C1 segment of cervical spinal cord (tissue), 14 donors: ENCODE measurements at places on chromosomes 16 and 17.
A peak's percentile ranks its signal among the peaks of the same experiment; 100 is the strongest.

DNA sequence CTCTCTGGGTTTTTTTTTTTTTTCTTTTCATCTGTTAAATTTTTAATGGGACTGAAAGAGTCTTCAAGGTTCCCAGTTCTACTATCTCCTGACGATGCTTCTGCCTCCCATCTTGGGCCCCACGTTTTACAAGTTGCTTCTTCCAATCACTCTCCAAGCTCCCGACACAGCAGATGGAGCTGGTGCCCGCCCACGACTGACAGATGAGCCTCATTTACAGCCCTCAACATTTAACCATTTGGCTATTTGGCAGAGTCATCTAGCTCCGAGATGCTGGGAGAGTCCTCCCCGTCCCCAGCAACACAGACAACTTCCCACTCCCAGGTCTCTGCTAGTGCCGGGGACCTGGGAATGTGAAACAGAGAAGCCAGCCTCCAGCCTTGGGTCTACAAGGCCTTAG, 276.9 kb downstream of the SHISA9 start:
- DNase-seq, result no peak

GRCh38 chr16:15513156-15513555, 78.8 kb downstream of the BMERB1 start:
- DNase-seq, result no peak

GRCh38 chr16:56647641-56648431, 3.9 kb upstream of the MT1B start:
- DNase-seq, result no peak

DNA sequence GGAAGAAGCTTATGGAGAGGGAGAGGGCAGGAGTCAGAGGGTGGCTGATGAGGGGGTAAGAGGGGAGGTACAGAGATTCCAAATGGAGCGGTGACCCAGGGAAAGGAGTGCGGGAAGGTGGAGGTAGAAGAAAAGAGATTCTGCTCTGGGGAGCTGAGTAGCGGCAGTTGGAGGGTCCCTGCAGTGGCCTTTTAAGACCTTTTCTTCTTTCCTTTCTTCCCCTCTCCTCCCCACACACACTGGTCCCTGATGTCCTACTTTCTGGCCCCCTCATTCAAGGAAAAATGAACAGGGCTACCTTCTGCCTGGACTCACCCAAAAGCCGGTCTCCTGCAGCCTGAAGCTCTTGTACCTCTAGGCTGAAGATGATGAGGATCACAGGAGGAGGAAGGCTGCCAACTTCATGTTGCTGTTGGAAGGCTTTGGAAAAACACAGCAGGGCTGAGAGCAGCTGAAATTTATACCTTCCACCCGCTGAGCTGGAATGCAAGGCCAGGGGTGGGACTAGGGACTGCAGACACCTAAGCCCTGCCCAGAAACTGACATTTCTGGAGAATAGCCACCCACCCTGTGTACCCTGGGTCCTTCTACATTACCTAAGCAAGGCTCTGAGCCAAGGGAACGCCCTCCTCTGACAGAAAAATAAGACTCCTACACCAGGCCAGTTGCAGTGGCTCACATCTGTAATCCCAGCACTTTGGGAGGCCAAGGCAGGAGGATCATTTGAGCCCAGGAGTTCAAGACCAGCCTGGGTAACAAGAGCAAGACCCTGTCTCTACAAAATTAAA, 9.4 kb upstream of the HEATR6 start:
- no peak for DNase-seq

GRCh38 chr16:89971495-89972243, 23.1 kb downstream of the DEF8 start:
- DNase-seq, result no peak

- no peak for DNase-seq
Observed at GRCh38 chr16:12197812-12198211, 221.3 kb downstream of the SNX29 start.

- no peak for DNase-seq
Observed at GRCh38 chr16:85090873-85091521, 21.3 kb downstream of the CIBAR2 start.

GRCh38 chr16:19410435-19411171, 7.1 kb upstream of the TMC5 start:
- no peak for DNase-seq

- DNase-seq, result no peak
Observed at GRCh38 chr17:77173104-77173503, 32.3 kb downstream of the SEC14L1 start.

DNA sequence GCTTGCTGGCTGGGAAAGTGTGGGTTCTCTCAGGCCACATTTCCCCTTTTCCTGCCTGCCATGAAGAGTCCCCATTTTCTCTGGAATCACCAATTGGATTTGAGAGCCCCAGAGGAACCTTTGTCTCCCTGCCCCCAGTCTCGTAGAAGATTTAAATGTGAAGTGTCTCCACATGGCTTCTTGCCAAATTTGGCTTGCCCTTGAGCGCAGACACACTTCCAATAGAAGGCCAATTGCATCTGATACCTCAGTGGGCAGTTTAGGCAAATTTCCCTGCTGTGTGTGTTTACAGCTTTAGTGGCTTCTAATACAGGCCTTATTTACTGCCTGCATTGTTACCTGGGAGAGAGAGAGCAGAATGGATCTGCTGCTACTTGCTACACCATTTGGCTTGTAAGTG, 29.7 kb downstream of the CDK5R1 start:
- DNase-seq, result no peak

DNA sequence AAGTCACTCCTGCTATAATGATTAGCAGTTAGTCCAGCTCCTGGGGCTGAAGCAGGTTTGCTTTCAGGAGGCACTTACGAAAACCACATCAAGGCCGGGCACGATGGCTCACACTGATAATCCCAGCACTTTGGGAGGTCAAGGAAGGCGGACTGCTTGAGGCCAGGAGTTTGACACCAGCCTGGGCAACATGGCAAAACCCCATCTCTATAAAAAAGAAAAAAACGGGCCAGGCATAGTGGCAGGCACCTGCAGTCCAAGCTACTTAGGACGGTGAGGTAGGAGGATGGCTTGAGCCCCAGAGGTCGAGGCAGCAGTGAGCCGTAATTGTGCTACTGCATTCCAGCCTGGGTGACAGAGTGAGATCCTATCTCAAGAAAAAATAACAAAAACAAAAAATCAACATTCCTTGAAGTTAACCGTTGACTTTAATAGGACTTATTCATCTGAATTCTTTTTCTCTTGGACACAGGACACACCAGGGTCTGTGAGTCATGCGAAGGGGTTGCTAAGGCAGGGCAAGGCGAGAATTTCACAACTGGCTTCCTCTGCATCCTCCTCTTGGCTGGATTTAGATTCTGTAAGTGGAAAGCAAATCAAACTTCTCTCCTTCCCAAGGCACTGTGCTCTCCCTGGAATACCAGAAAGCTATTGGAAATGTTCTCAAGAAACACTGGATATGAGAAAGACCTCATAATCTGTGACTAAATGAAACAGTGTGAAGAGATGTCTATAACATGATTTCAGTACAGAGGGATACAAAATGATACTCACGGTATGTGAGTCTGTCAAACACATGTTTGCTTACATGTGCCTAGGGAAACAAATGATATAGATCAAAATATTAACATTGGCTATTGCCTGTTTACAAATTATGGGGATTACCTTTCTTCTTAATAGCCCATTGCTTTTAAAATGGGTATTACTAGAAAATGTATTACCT, 99.5 kb downstream of the SYCE1L start:
- no peak for DNase-seq

- no peak for DNase-seq
Observed at GRCh38 chr17:59007995-59008394, 98.7 kb downstream of the TRIM37 start.

- DNase-seq, result no peak
Observed at GRCh38 chr16:30787613-30788378, 791 bp upstream of the ZNF629 start.

DNA sequence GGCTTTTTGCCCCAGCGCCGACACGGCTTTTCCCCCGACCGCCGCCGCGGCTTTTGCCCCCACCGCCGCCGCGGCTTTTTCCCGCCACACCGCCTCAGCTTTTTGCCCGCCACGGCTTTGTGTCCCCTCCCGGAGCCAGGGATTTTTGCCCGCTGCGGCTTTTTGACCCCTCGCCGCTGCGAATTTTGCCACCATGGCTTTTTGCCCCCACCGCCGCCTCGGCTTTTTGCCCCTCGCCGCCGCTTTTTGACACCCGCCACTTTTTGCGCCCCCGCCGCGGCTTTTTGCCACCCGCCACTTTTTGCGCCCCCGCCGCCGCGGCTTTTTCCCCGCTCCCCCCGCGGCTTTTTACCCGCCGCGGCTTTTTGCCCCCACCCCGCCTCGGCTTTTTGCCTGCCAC, 1342.5 kb downstream of the TP53TG3F start:
- DNase-seq, result no peak

DNA sequence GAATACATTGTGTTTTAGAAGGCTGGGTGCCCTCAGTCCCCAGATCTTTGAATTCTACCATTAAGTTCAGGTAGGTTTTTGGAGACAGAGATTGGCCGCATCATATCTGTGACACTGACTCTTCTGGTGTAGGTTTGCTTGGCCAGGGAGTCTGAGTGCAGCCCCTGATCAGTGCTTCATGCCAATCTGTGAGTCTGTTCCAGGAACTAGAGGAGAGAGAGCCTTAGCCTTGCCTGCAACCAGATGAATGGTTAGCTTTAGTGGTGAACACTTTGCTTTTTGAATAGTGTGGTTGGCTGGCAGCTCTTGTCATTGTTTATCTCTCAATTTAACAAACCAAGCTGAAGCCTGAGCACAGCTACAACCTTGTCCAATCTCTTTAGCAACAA, 87.8 kb downstream of the PLXDC1 start:
- DNase-seq, result no peak

- DNase-seq, result no peak
Observed at GRCh38 chr16:10514369-10515055, 65.9 kb downstream of the EMP2 start.

DNA sequence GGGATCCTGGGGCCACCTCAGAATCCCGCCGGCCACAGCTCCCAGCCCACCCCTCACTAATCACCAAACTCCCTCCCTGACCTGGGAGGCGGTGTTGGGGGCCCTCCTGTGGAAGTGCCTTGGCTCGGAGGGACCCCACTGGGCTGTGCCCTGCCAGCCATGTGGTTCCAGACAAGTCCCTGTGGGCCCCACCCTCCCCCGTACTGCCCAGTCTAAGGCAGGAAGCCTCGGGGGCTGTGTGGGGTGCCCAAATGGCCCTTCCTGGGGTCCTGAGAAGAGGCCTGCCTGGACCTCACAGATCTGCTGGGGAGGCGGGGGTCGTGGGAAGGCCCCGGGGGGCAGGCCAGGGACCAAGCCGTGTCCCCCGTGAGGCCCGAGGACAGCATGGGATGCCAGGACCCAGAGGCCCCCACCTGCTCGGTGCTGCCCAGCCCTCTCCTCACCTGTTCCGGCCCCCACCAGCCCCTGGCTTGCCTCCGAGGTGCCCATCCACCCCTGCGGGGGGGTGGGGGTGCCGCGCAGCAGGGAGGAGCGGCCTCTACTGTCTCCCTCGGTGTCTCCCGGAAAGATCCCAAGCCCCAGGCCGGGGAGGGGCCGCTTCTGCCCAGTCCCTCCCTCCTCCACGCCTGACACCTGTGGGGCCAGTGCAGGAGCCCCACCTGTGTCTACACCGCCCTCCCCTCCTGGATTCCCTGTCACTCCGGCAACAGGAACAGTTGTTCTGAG, 9.3 kb upstream of the KREMEN2 start:
- no peak for DNase-seq

DNA sequence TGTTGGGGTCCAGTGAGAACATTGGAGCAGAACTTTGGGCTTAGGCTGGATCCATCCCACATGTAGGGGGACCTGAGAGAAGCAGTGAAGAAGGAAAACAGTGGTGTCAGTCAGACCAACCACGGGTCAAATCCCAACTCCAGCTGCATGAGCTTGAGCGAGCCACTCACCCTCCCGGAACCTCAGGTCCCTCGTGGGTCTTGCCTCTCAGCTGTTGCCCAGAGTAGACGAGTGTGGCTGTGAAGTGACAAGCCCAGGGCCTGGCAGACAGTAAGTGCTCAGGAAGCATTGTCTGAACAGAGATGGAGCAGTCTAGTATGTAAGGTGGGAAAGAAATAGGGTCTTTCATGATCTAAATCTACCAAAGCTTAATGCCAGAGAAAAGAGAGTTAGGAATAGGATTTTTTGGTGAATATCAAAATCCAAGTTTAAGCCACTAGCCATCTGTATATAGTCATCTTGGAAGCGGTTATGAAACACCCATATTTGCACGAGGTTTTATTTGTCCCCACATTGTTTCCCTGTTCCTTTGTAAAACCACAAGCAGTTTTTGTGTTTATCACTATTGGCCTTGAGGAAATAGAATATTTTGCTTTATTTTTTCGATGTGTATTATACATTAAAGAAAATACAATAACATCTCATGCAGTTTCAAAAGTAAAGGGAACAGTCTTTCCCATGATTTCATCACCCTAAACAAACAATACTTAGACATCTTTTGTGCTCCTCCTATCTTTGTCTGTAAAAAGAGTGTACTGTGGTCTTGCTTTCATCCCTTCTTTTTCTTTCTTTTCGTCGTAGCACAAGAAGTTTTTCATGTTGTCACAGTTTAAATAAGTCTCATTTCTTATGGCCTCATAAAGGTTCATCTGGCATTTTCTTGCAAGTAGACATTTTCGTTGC, 112.0 kb downstream of the CLEC16A start:
- DNase-seq, result no peak

DNA sequence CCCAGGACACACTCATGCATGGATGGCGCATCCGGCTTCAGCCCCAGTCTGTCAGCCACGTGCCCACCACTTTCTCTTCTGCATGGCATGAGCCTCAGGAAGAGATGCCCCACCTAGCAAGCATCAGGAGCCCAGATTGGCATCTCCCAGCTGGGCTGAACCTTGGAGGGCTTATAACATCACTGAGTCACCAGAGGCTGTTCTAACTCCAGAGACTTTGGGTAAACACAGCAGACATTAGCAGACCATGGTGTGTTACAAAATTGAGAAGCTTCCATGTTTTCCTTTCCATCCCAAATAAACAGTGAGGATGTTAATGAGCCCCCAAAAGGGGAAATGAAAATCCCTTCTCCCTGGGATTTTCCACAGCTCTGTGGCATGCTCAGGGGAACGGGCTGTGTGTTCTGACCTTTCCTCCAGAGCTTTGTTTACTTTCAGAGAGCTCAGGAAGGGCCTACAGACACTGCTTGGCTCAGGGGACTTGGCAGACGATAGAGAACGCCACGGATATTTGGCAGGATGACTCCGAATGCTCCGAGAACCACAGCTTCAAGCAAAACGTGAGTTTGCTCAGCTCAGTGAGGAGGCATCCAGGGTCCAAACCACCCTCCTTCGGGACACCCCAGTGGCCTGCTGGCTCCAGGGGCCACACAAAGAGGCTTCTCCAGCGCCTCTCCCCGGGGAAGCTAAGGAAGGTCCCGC, 16.5 kb downstream of the GLP2R start:
- peak; percentile 5 for DNase-seq

GRCh38 chr16:22635357-22635761, 124.7 kb downstream of the NPIPB5 start:
- DNase-seq, result no peak

DNA sequence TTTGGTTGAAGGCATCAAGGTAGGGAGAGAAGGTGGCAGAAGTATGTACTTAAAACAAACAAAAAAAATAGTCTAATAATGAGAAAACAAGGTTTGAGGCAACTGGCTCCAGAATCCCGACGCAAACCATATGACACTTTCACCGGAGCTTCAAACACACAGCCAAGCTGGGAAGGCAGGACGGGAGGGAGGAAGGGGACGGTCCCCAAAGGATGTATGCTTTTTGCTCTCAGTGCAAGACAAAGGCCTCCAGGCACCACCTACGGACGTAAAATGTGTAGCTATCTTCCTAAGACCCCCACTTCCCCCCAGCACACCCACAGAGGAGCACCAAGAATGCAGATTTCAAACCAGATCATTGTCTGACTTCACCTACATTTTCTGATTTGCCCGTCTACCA, 102.3 kb downstream of the ZFHX3 start:
- DNase-seq, result no peak
